ENCODE measurements at places on chromosomes 5 and 9.

DNA sequence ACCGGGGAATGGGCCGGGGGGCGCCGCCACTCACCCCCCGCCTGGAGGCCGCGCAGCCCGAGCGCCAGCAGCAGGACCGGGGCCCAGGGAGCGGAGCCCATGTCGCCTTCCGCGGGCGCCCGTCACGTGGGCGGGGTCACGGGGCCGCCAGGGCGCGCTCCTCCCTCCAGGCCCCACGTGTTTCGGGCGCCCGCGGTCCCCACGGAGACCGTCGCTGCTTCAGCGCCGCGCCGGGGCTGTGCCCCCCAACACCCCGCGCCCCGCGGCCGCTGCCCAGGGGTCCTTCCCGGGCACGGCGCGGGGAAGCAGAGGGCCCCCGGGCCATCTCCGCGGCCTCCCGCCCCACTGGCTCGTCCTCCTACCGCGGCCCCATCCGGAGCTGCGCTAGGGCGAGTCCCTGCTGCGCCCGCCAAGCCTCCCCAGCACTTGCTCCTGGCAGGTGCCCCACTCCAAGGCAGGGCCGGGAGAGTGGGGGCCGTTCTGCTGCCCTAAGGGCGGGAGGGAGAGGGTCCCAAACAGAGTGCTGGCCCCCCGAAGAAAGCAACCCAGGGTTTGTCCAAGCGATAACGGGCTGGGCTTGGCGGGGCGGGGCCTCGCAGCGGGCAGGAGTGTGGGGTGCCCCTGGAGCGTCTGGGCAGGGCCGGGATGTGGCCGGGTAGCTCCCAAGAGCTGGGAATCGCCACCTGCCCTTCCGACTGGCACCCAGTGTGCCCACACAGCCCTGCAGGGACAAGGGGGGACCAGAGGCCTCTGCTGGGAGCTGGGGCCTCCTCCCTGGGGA is at the start of gene DPP7:
DPP7 (minus strand) TSS at position 121 of the 781 bp plus-strand sequence; CDS start at position 101, 20 bp downstream.
- DNase-seq: peak; percentile 19

DNA sequence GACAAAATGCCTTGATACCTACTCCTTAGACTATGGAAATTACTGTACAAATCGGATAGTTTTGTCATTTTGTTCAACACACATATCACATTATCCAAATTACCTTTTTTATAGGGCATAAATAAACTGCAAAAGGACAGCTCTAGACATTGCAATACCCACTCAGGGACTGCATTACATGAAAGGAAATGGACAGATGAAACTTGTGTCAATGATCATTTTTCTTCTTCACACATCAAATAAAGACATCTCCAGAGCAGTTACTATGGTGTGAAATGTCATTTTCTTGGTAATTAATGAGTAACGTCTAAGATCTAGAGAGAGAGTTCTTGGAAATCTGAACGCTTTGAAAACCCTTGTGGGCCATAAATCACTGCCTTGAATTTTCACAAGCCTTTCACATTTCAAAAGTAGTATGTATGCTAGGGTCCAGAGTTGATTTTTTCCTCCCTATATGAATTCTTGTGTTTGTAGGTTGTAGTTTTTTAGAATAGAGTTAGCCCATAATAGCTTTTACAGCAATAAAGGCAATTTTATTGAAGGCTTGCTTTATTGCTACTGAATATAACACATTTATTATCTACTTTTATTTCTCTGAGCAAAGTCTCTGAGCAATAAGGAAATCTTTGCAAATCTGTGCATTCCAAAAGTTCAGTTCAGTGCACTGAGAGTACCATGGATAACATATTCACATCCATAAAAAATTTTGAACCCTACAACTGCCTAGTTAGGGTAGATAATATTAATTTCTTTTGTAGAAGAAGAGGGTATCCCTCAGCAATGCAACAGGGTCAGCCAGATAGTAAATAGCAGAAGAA is 358.0 kb upstream of the PCSK5 start:
- no peak for DNase-seq

- DNase-seq: no peak
These were observed 224.5 kb downstream of the DOCK8 start for GRCh38 chr9:438961-439768.

- DNase-seq: no peak
These were observed 52.2 kb upstream of the MAP3K1 start for GRCh38 chr5:56763182-56763581.

- no peak for DNase-seq
These were observed 279.2 kb upstream of the TYRP1 start for GRCh38 chr9:12413986-12414385.

GRCh38 chr5:118015511-118015910 is 972.8 kb downstream of the DTWD2 start:
- no peak for DNase-seq

DNA sequence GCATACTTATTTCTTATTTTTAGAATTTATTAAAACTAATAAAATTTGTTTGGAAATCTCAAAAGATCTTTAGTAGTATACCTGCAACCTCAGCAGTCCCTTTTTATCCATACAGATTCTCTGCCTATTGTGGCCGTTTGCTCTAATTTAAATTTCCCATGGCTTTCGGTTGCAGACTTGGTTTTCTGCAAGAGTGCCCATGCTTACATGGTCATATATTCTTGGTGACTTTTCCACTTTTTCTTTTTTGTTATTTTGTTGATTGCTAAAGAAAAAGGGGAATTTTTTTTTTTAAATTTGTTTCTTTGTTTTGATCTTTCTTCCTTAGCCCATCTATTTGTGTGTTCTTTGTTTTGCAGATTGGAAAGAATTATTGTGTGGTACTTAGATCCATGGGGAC is 20.6 kb downstream of the ZCCHC7 start:
- DNase-seq: no peak

DNA sequence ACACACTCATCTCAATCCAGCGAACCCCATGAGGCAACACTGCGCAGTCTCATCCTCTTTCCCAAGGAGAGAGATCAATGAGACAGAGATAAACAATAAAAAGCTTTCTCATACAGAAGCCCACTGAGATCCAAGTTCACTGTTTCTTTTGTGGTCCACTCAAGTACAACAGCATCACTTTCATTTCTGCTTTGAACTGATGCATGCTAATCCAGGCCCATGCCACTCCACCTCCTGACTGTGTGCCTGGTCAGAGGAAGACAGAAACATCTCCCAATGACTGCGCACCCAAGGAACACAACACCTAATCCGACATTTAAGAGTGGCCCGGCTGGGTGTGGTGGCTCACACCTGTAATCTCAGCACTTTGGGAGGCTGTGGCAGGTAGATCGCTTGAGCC is 104.0 kb downstream of the SERINC5 start:
- no peak for DNase-seq

DNA sequence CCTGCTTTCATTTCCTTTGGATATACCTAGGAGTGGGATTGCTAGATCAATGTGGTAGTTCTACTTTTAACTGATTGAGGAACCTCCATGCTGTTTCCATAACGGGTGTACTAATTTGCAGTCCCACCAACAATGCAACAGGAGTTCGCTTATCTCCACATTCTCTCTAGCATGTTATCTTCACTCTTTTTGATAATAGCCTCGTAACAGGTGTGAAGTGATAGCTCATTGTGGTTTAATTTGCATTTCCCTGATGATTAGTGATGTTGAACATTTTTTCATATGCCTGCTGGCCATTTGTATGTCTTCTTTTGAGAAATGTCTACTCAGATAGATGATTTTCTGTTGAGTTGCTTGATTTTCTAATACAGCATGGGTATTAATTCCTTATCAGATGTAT is 142.2 kb downstream of the ZNF462 start:
- DNase-seq: no peak

DNA sequence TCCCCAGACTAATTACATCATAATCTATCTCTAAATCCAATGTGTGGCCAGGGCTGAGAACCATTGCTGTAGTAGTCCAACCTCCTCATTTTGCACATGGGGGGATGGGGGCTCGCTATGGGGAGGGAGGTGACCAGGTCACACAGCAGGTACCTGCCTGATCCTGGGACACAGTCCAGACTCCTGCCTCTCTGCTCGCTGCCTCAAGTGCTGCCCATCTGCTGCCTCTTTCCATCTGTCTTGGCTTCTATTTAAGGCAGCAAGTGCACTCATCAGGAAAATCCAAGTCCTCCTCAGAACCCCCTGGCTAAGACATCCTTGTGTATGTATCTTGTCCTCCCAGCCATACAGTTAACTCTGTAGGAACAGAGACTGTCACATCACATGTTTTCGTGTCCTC is 57.7 kb upstream of the FRRS1L start:
- peak; percentile 98 for DNase-seq

DNA sequence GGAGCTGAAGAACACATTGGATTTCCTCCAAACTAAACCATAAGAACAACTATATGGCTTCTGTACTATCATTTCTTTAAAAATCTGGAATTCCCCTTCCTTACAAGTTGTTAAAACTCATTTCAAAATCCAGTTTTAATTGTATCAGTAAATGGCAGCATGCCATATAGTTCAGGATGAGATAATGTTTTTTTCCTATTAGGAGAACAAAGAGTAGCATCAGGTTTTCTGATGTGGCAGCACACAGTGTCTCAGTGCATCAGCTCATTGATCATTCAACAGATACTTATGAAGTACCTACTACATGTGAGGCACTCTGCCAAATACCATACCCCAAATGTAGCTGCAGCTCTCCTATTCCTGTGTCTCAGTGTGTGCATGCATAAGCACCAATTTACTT is 161.1 kb downstream of the EPB41L4A start:
- no peak for DNase-seq

- DNase-seq: peak; percentile 54
These were observed 530 bp downstream of the BBLN start for GRCh38 chr9:128160603-128160987.

DNA sequence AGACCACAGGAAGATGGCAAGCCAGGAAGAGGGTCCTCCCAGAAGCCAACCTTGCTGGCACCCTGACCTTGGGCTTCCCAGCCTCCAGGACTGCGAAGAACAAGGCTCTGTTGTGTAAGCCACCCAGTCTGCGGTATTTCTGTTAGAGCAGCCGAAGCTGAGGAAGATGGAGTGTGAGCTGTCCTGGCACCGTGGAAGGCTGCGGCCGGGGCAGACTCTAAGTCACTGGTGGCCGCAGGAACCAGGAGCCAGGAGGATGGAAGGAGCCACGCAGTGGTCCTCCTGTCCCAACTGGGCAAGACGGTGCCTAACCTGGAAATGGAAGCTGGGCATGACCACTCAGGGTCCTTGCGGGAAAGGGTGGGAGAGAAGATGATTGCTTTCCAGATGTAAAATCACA is 89.1 kb downstream of the ZNF354C start:
- no peak for DNase-seq

DNA sequence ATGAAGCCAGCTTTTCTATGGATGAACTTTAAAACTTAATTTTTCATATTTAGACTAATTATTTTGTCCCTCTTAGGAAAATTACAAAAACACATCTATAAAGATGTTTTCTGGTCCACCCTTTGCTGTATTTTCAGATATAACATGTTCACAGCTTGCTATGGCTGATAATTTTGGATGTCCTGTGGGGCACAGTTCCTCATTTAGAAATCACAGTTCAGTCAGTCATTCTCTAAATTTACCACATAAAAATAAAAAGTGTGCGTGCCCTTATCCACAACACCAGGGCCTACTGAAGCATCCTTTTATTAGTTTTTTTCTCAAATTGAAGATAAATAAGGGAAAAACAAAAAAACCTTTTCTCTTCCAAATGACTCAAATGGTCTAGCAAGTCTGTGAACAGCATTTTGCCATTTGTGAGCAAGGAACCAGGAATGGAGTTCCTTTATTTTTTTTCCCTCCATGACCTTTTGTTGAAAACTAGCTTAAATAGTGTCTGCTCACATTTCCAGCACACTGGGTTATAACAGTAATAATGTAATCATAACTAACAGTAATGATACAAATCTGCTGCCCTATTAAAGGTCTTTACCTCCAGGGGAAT is 87.1 kb downstream of the CEMIP2 start:
- DNase-seq: no peak

- DNase-seq: no peak
These were observed 66.5 kb upstream of the TGFBR1 start for GRCh38 chr9:99038484-99038820.

- no peak for DNase-seq
These were observed 256.9 kb upstream of the ST8SIA4 start for GRCh38 chr5:101160002-101160401.

All from NCI-H524 (cell line).